HepG2 (cell line): ENCODE measurements at places on chromosomes 6 and 20.

DNA sequence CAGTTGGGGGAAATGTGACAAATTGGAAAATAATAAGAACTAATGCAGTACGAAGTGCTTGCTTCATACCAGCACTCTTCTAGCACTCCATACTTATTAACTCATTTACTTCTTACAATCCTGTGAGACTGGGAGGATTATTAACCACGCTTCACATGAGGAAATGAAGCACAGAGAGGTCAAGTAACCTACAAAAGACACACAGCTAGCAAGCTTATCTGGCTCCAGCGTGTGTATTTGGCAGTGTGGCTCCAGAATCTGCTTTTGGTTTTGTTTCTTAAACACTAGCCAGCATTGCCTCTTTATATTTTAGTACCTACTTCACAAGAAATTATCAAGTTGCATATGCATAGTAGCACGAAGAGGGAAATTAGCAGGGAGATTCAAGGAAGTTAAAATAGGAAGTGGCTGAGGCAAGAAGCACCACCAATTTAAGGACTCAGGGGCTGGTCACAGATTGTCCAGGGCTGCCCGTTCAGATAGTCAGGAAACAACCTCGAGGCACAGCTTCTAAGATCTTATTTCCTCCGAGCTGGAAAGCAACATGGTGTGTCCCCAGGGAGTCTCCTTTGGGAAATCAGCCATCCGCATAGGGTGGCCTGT, 302.7 kb upstream of the PRDM1 start:
- no peak for DNase-seq

DNA sequence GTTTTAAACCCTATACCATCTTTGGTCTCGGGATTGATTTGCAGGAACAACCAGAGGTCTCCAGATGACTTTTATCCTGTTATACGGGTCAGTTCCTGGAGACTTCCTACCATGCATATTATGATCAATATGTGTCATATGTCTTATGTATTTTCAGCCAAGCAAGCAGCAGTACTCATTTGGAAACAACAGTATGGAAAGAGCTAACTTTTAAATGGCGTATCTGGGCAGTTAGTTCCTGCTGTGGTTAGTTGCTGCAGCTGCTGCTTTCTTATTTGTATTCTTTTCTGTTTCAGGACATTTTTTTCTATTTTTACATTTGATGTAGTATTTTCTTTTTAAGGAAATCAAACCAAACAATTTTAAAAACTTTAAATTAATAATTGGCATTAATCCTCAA, 207.5 kb downstream of the MANEA start:
- no peak for DNase-seq

- no peak for DNase-seq
Measured at GRCh38 chr6:101711518-101711917, 318.0 kb downstream of the GRIK2 start.

GRCh38 chr20:53866794-53867740, 203.3 kb downstream of the BCAS1 start:
- peak; percentile 82 for DNase-seq

DNA sequence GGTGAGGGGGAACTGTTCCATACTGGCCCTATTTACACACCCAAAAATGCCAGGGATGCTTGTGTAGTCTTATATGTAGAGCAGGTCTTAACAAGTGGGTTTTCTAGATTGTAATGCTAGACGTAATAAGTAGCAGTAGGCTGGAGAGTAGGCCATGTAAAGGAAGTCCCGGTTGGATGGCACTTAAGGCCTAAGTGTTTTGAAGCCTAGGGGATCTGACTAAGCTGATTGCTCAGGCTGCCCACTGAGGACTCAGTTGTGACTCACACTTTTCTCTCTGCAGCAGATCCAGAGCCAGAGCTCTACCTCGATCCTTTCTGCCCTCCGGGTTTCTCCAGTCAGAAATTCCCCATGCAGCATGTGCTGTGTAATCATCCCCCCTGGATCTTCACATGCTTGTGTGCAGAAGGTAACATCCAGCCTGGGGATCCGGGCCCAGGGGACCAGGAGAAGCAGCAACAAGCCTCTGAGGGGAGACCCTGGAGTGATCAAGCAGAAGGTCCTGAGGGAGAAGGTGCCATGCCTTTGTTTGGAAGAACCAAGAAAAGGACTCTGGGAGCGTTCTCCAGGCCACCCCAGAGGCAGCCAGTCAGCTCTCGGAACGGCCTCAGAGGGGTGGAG, 26.6 kb downstream of the ZNF133 start:
- DNase-seq: no peak

- DNase-seq: no peak
Measured at GRCh38 chr6:67880939-67881705, 754.0 kb upstream of the ADGRB3 start.

- DNase-seq: no peak
Measured at GRCh38 chr6:135655055-135655454, 157.5 kb upstream of the AHI1 start.

- DNase-seq: no peak
Measured at GRCh38 chr6:53547166-53547810, 2.4 kb upstream of the GCLC start.

- DNase-seq: no peak
Measured at GRCh38 chr6:84107495-84107894, 73.9 kb downstream of the MRAP2 start.

- no peak for DNase-seq
Measured at GRCh38 chr6:90293319-90293953, 3.2 kb downstream of the BACH2 start.

GRCh38 chr6:118551063-118552053, 3.3 kb downstream of the PLN start:
- peak; percentile 44 for DNase-seq

- no peak for DNase-seq
Measured at GRCh38 chr6:39950125-39950720, 16.0 kb upstream of the MOCS1 start.

DNA sequence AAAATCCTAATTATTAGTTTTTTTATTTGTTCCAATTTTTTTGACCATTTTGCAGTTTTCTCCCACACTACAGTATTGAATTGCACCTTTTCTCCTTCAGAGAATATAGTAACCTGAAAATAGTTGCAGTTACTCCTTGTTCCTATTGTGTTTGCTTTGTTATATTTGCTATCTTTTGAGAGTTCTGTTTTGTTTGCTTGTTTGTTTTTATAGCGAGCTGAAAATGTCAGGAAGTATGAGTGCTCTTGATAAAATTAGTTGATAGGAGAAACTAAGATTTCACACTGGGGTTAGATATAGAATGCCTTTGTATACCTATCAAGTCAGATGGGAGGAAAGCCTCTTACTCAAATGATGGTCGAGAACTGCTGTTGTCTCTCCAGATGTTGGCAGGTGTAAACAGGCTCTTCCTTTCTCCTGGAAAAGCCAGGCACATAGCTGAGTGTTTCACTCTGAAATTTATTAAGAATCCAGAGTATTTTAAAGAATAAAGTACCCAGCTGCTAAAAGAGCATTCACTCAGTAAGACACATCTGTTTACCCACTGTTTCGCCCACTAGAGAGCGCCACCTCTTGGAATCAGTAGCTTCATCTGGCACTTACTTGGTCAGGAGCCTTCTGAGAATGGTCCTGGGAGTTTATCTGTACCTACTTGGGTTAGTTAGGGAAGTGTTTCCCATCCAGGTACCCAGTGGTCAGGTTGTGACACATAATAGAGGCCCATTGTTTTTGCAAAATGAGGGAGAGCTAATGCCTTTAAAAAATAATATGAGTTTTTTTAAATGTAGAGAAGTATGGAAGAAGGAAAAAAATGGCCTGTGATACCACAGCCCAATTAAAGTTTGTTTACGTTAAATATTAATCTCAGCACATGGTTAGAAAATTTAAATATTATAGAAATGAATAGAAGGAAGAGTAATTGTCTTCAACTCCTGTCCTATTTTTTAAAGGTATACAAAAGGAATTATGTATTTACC, 11.2 kb downstream of the NT5DC1 start:
- peak; percentile 60 for DNase-seq

DNA sequence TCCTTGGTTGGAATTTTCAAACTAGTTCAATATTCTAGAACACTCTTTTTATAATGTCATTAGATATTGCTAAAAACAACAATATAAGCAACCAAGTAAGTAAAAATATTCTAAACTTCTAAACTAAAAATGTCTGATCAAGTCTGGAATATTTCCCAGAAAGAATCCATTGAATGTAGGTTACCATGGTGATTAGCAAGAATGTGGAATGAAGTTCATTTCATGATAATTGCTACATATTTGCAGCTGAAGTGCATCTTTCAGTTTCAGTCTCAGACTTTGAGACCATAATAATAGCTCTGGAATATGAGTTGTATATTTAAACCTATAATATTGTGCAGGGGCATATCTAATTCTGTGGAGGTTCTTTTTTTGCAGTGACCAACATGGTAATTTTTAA, 61.0 kb upstream of the NKAIN2 start:
- no peak for DNase-seq

- no peak for DNase-seq
Measured at GRCh38 chr6:169766232-169766631, 14.8 kb downstream of the ERMARD start.

DNA sequence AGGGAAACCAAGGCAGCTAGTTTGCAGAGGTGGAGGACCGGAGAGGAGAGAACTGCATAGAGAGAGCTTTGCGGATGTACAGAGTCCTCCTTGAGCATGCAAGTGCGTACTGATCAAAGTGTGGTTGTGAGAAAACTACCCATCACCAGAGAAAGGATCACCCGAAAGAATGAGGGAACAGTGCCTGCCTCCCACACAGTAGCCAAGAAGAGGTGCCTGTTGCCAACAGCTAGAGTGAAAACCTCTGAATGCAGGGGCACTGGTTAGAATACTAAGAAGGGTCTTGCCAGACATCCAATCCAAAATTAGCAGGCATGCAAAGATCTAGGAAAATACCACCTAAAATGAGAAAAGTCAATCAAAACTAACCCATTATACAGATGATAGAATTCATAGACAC, 166.6 kb upstream of the AKAP12 start:
- DNase-seq: no peak

GRCh38 chr6:161226009-161226964, 47.6 kb downstream of the AGPAT4 start:
- DNase-seq: no peak

GRCh38 chr6:166487148-166487547, 99.3 kb downstream of the RAMACL start:
- DNase-seq: no peak

DNA sequence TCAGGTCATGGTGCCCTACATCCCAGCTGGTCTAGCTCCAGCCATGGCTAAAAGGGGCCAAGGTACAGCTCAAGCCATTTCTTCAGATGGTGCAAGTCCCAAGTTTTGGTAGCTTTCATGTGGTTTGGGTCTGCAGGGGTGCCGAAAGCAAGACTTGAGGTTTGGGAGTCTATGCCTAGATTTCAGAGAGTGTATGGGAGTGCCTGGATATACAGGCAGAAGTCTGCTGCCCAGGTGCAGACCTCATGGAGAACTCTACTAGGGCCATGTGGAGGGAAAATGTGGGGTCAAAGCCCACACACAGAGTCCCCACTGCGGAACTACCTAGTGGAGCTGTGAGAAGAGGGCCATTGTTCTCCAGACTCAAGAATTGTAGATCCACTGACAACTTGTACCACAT, 1000.9 kb upstream of the ADGRB3 start:
- DNase-seq: no peak

DNA sequence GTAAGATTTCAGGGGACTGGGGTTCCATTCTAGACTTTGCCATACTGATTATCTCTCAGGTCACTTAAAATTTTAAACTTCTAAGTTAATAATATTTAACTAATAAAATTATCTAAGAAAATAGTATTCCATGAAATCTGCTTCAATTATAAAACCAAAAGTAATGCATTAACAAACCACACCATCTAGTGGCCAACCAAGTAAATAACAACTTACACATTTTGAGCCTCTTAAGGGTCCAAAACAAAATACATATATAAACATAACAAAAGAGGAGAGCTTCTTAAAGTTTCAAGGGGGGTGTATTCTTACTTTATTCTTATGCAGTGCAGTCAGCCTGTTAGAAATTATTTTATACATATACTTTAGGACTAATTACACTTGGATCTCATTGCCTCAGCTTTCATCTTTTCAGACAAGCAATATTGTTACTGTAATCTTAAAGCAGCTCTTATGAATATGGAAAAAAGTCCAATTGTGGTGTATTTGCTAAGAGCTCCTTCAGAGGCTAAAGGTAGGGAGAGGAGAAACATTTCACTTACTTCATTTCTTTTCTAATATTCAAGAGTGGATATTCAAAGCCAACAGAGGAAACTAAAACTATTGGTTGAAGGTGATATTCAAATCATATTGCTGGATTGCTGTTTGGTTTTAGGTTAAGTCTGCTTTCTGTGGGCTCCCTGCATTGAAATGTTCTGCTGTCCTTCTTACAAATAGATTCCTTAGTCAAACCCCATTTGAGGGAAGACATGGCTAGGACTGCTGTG, 199.7 kb upstream of the SIM1 start:
- DNase-seq: no peak

DNA sequence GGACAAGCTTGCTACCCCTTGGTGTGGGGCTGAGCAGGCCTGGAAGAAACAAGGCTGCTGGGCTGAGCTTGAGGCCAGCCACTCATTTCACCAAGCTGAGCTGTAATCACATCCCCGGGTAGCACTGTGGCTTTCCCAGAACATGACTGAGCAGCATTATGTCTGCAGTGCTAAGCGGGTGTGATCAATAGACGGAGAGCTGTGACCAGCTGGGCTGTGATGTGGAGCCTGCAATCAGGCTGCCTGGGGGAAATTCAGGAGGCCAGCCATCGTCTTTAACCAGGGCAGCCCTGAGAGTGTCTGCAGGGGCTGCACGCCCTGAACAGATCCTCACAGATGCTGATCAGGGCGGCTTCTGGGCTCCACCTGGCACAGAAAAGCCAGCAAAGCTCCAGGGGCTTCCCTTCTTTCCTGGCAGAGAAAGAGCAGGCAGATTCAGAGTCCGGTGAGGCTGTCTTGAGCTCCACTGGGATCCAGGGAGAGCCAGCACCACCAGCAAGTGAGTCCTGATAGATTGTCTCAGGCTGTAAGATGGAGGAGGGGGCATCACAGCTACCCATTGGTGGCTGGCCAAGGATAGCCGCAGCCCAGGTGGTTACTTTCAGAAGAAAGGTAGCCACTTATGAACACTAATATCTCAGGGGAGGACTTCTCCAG, 165.9 kb downstream of the NRN1 start:
- DNase-seq: no peak

DNA sequence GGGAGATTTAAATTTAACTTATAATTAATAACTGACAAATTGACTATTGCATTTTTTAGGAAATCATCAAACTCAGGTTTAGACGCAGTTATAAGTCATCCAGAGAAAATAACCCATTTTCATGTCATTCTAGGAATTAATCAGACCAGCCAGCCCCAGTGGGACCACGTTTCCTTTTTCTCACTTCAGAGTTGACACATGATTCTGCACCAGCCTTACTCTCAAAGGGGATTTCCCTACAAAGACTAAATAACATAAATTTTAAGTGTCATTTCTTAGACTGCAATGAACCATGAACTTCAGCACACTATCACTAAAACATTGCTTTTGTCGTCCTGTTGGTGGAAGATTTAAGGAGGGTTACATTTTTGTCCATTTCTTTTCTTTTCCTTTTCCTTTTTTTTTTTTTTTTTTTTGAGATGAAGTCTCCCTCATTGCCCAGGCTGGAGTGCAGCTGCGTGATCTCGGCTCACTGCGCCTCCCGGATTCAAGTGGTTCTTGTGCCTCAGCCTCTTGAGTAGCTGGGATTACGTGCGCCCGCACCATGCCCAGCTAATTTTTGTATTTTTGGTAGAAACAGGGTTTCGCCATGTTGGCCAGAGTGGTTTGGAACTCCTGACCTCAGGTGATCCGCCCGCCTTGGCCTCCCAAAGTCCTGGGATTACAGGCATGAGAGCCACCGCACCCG, 3.6 kb downstream of the IPCEF1 start:
- no peak for DNase-seq
